ENCODE measurements at places on chromosomes 7 and 10.
A peak's percentile ranks its signal among the peaks of the same experiment; 100 is the strongest.

DNA sequence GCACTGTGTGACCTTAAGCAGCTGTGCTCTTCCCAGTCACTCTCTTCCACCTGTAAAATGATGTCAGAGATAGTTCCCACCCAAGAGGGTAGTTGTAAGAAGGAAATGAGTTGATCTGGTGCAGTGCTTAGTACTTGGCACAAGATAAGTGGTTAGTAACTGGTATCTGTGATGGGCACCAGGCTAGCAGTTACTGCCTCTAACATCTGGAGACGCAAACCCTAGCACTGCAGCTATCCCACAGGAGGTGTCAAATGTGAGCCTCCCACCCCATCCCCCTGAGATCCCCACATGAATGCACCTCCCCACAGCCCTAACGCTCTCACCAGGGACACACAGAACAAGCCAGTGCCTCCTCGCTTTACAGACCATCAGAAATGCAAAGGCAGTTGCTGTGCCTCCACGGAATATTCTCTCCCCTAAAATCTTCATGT lies 72.0 kb downstream of the KCNMA1 start:
- DNase-seq = no peak

DNA sequence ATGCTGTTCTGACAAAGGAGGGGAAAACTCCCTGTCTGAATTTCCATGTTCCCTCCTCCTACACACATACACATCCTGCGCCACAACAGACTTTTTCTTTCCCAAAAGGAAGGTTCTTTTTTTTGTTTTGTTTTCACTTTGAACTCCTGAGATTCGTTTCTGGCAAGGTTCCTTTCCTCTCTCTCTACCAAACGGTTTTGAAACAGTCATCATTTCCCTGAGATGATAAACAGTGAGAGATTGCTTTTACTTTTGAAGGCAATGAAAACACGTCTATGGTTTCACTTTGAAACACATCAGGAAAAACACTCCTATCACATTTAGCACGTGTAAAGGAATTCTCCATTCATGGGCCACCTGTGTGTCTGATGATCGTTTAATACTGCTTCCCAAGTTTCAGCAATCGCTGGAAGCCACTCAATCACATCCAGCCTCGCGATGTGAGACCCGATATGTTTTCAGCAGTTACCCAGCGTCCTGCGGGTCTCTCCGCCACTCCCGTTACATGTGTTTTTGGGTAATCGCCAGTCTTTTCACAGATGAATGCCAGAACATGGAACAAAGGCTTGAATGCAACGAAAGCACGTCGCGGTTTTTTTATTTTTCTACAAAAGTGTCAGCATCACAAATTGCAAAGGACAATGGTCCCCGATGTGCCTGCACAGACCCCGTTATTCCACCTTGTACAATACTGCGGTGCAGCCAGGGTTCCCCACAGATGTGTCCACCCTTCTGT lies 62.8 kb upstream of the CUX1 start:
- DNase-seq = no peak

GRCh38 chr7:12067156-12067831 lies 143.8 kb upstream of the TMEM106B start:
- DNase-seq = peak; percentile 73

DNA sequence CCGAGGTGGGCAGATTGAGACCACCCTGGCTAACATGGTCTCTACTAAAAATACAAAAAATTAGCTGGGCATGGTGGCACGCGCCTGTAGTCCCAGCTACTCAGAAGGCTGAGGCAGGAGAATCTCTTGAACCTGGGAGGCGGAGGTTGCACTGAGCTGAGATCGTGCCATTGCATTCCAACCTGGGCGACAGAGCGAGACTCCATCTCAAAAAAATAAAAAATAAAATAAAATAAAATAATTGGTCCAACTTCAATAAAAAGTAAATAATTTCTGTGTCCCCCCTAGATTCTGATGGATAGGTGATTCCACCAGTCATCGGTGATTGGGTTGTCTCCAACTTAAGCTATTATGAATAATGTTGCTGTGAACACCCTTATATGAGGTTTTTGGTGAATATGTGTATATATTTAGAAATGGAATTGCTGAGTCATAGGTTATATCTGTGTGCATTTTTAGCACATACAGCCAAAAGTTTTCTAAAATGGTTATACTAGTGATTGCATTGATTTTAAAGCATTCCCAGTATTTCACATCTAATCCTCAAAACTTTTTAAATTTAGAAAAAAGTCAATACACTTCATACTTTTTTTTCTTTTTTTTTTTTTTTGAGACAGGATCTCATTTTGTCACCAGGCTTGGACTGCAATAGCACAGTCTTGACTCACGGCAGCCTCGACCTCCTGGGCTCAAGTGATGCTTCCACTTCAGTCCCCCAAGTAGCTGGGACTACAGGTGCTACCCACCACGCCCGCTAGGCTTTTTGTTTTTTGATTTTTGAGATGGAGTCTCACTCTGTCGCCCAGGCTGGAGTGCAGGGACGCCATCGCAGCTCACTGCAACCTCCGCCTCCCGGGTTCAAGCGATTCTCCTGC lies 13.7 kb upstream of the SRPK2 start:
- DNase-seq = no peak

DNA sequence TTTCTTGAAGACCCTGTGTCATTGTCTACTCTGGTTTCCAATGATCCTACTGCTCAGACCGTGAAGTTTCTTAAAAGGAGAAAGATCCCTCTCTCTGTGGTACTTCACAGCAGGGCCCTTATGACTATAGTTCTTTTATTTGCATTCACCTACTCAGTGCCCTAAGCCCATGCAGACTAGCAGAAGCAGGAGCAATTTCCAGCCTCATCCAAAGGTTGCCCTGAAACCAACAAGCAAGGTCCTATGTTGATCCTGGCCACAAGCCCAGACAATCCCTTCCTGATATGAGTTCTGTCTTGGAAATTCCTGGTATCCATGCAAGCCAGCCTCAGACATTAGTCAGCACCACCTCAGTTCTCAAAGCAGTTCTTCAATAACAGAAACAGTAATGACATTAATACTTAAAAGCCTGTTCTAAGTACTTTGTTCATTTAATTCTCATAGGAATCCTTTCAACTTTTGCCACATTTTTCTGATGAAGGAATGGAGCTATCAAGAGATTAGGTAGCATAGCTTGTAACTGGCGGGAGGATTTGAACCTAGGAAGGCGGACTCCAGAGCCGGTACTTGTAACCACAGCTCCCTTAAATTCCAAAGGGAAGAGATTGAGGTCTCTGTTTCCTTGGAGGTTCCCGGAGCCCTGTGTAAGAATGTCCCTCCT lies 58.1 kb upstream of the ST8SIA6 start:
- no peak for DNase-seq

- DNase-seq = no peak
Observed at GRCh38 chr7:128352636-128353035, 8.9 kb downstream of the PRRT4 start.

- DNase-seq = no peak
Observed at GRCh38 chr10:77080361-77081027, 557.1 kb downstream of the KCNMA1 start.

DNA sequence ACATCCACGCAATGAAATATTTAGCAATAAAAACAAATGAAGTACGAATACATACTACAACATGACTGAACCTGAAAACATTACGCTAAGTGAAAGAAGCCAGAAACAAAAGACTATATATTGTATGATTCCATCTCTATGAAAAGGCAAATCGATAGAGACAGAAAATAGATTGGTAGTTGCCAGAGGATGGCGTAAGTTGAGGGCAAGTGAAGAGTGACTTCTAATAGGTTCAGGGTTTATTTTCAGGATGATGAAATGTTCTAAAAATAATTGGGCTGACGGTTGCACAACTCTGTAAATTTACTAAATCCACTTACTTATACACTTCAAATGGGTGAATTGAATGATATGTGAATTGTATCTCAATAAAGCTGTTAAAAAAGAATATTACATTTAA lies 39.5 kb upstream of the TECTB start:
- no peak for DNase-seq

GRCh38 chr7:121073463-121074099 lies 85.1 kb downstream of the CPED1 start:
- no peak for DNase-seq

DNA sequence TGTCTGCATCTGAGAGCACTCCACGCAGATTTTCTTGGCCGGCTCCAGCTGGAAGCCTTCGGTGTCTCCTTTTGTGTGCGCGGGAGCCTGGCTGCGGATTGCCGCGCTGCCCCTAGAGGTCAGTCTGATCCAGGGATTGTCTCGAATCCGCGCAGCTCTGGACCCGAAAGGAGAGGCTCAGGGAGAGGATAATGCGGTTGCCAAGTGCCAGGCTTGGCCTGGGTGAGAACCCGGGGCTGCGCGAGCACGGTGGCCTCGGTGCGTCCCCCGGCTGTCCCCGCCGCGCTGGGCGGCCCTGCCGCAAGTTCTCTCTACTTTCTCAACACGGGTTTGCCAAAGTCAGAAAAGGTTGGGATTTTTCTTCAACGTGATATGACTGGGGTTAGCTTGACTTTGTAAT lies 140.9 kb downstream of the ADCYAP1R1 start:
- peak; percentile 56 for DNase-seq

DNA sequence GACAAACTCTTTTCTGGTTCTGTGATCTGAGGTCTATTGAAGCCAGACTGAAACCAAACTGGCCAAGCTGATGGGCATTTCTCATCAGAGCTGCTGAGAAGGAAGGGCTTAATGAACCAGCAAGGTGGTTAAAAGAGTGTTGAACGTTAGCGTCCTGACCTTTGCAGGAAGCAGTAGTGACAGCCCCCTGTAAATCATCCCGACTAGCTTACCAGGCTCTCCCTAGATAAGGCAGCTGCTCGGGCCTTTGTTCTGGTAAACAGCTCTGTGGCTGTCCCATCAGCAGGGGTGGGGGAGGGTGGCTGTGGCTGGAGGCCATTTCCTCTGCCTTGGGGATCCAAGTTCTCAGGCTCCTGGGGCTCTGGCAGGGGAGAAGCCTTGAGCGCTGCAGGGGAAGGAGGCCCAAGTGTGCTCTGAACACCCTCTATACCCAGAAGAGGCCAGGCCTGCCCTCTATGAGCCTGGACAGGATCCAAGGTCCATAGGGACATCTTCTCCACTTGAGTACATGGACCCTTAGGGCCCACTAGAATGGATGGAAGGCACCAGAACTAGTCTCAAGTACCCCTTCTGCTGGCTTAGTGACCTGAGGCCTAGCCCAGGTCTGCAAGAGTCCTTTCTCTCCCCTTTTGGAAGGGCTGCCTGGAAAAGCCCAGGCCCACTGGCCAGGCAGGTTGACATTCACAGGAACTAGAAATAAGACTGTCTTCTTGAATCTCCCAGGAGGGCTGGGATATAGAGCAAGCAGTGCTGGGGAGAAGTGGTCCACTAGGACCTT lies 134.6 kb downstream of the ARHGAP22 start:
- DNase-seq = peak; percentile 73

DNA sequence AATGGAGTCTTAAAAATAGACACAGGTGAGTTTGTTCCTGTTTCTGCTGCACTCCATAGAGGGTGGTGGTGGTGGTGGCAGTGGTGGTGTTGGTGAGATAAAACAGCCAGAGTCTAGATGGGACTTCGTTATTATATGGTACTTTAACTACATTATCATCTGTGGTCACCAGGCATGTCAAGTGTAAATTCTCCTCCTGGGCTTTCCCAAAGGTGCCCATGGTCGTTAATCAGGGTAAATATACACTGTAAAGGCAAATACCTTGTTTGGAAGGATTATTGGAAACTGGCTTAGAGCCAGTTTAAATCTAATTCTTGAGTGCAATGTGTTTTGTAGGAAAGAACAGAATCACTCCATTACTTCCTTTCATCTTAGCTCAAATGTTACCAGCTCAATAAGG lies 21.5 kb upstream of the COMMD3 start:
- DNase-seq = no peak

GRCh38 chr10:80590585-80591125 lies 53.0 kb downstream of the SH2D4B start:
- DNase-seq = no peak

DNA sequence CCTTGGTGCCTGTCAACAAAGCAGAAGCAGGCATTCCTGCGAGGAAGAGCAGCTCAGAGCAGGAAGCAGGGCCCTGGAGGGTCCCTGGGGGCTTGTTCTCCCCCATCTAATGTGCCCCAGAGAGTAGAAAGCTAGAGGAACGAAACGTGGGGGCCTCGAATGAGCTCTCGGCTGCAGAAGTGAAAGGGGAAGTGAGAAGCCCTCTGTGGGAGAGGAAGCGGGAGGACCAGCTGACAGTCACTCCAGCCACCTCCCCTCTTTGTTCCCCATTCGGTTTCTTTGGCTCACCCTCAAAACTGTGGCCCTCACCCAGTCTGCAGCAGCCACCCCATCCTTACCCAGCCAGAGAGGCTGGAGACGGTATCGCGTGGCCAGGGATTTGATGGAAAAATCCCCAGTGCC lies 25.0 kb downstream of the C10orf105 start:
- no peak for DNase-seq

- DNase-seq = no peak
Observed at GRCh38 chr7:112995059-112995824, 91.4 kb downstream of the GPR85 start.

DNA sequence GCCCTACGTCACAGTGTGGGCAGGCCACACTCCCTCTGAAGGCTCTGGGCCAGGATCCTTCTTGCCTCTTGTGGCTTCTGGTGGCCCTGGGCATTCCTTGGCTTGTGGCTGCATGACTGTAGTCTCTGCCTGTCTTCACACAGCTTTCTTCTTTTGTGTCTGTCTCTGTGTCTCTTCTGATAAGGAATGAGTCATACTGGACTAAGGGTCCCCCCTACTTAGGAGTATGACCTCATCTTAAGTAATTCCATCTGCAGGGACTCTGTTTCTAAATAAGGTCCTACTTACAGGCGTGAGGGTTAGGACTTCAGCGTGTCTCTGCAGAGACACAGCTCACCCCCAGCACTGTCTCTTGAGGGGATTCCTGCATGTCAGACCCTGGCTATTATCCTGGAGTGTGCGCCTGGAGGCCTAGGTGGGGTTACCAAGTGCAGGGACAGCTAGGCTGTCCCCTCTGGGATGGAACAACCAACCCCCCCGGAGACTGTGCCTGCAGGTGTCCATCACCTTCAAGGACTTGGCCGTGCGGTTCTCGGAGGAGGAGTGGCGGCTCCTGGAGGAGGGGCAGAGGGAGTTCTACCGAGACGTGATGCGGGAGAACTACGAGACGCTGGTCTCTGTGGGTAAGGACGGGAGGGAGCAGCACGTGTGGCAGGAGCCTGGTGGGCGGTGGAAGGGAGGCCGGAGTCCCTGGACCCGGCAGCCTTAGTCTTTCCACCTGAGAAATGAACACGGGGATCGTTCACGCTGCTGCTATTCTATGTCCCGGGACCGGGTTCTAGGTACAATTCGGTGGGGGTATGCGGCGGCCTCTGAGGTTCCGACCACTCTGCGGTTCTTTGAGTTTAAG lies 54.1 kb downstream of the ZNF467 start:
- DNase-seq = no peak

GRCh38 chr10:92436611-92437010 lies 137.3 kb downstream of the IDE start:
- no peak for DNase-seq

GRCh38 chr10:96789571-96790108 lies 42.5 kb upstream of the LCOR start:
- DNase-seq = no peak

DNA sequence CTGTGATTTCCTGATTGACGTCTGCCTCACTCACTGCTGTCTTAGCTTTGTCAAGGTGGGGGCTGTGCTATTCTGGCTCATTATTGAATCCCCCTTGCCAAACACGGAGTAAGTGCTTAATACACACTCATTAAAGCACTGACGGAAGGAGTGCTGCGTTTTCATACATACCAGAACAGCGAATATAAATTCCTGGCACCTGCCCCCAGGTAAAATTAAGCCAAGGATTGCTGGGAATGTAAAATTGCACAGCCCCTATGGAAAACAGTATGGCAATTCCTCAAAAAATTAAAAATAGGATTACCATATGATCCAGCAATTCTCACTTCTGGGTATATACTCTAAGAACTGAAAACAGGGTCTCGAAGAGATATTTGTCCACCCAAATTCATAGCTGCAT lies 6.6 kb downstream of the KLRG2 start:
- no peak for DNase-seq

Measured in SK-N-DZ (cell line).